ENCODE measurements at places on chromosomes 5 and 9.

- no peak for DNase-seq
Observed at GRCh38 chr5:107576736-107577393, 93.9 kb downstream of the EFNA5 start.

GRCh38 chr9:82080265-82080664 is 91.7 kb downstream of the SPATA31D1 start:
- no peak for DNase-seq

DNA sequence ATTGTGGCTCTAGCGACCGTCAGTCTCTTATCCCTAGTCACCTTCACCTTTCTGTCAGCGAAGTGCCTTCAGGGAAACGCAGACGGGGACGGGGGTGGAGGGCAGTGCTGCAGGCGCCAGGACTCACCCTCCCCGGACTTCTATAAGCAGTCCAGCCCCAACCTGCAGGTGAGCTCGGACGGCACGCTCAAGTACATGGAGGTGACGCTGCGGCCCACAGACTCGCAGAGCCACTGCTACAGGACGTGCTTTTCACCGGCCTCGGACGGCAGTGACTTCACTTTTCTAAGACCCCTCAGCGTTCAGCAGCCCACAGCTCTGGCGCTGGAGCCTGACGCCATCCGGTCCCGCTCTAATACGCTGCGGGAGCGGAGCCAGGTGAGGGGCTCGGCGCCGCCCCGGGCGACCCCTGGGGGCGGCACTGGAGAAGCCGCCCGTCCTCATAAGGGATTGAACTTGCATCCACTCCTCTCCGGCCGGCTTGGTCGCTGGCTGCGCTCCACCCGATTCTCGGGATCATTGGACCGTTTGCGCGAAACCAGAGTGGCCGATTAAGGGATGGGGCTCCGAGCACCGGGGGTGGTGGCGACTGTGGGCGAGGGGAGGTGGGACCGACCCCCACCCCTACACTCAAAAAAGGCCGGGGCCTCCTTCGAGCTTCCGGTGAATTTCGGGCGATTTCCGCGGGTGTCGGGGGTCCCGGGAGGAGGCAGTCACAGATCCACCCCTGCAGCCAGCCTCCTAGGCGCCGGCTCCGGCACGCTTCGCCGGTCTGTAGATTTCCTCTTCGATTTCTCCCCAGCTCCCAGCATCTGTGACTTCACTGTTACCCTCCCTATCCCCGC is 2.7 kb downstream of the PCDHGC5 start:
- no peak for DNase-seq

DNA sequence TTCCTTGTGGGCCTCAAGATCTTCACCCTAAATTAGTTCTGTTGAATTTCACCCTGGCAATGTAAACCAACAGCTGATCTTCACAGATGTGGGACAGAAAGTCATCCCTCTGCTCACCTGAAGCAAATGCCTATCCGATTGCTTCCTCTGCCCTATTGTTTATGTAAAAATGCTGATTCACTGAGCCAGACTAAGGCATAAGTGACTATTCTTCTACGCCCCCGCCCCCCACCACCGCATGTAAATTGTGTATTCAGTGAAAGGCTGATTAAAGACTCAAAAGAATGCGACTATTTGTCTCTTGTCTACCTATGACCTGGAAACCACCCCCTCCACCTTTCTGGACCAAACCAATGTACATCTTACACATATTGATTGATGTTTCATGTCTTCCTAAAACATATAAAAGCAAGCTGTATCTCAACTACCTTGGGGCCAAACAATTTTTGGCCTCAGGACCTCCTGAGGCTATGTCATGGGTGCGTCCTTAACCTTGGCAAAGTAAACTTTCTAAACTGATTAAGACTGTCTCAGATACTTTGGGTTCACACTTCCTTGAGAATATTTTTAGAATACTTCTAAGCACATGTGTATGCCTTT is 129.7 kb upstream of the BOD1 start:
- DNase-seq, result no peak

- peak; percentile 24 for DNase-seq
Observed at GRCh38 chr9:131253891-131254491, 22.3 kb downstream of the FAM78A start.

DNA sequence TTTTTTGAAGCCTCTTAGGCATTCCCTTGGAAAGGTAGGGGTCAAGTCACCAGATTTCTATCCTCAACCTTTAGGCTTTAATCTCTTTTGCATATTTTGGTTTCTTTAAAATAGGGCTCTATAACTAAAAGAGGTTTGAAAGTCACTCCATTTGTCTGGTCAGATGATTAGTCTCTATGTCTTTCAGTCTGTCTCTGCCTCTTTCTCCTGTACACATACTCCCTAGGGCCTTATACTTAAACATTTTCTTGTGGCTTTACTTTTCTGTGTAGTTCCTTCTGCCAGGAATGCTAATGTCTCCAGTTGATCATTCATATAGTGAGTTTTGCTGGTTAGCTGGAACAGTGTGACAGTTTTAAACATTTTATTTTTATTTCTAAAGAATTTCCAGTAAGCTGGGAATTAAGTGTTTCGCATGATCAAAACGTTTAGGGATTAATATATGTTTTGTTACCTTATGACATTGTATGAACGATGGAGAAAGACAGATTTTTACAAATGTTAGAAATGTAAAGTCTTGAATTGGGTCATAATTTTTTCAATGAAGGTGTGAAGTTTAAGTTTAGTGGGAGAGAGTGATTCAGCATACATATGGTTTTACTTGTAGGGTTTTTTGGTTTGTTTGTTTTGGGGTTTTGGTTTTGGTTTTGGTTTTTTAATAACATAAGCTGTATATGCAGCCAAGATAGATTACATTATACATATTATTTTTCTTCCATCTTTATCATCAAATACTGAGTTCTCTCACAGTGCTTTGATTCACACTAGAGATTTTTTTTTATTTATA is 90.6 kb downstream of the ZCCHC7 start:
- no peak for DNase-seq

GRCh38 chr5:91123291-91123690 is 259.8 kb downstream of the ARRDC3 start:
- DNase-seq, result no peak

DNA sequence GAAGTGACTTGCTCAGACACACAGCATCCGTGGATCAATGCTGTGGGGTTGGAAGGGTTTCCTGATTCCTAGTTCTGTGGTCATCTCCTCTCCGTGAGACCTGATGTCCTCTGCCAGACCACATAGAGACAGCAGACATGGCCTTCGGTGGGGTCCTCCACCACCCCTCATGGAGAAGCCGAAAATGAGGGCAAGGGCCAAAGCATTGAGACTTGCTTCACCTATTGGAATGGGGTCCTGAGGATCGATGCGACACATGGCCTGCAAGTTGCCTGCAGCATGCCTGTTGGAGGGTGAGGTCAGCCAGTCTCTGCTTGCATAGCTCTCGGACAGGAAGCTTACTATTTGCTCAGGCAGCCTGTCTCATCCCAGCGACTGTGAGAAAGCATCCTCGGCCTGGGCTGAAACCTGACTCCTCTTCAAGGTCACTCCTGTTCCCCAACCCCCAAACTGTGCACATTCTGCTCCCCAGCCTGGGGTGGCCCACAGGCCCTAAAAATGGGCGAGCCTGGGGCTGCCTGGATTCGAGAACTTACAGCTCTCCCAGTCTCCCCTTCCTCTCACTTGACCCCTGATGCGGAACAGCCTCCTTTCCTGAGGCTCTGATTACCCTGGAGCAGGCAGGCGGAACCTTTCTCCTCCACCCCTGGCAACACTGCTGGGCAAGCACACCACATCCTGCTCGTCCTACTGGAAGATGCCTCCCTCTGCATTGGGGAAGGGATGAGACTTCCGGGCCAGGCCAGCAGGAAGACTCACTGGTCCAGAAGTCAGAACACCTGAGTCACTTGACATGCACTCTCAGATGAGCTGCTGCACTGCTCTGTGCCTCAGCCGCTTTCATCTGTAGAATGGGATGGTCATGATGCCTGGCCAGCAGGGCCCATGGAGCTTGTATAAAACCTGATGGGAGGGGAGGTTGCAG is 186.9 kb downstream of the RGS3 start:
- DNase-seq, result no peak

GRCh38 chr5:76641514-76642120 is 18.4 kb upstream of the F2RL2 start:
- DNase-seq, result peak; percentile 60

DNA sequence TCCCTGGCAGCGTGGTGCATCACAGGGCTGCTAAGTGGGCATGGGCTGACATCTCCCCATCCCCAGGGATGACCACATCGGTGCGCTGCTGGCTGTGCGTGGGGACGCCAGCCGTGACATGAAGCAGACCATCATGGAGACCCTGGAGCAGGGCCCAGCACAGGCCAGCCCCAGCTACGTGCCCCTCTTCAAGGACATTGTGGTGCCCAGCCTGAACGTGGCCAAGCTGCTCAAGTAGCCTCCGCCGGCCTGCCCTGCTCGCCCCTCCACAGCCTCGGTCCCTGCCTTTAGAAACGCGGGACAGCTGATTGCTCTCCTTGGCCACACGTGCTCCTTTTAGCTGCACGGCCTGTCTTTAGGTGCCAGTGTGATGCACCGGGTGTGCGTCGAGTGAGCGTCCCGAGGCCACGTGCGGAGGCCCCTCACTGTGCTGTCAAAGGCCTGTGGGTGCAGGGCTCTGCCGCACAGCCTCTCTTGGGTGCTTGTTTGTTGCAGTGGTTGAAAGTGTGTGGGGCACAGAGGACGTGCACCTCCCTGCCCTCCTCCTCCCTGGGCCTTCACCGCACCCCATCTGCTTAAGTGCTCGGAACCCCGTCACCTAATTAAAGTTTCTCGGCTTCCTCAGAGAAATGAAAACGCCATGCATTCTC is 23.8 kb downstream of the EXOC3 start:
- DNase-seq, result no peak

DNA sequence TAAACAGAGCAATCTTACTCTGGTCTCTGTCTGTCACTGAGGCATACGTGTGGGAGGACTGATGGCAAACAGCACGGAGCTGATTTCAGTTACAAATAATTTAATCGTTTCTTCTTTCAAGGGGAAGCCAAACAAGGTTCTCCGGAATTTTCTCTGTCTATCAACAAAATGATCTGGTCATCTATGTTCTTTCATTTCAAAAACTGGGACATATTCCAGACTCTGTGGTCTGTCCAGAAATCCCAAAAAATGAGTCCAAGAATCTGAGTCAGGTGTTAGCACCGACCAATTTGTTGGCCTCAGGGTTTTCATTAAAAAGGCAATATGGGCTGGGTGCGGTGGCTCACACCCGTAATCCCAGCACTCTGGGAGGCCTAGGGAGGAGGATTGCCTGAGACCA is 69.9 kb upstream of the ZNF608 start:
- no peak for DNase-seq

GRCh38 chr9:34326690-34327089 is 2.4 kb downstream of the KIF24 start:
- no peak for DNase-seq

GRCh38 chr9:127418037-127418471 is 6.1 kb upstream of the ZNF79 start:
- DNase-seq, result peak; percentile 3

DNA sequence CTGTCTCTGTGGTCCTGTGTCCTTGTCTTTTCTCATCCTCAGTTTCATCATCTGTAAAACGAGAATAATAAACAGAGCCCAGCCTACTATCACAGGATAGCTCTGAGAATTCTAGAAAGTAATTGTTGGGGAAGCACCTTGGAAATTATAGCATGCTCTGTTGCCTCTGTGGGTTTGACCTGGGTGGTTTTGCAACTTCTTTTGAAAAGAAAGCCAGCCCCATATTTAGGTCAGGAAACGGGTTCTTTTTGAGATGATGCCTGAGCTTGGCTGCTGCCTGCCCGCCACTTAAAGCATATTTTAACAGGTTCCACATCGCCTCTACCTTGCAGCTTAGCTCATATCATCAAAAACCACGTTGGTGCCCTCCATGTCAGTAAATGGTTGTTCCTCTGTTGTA is 111.1 kb downstream of the TLR4 start:
- DNase-seq, result no peak

GRCh38 chr5:3004361-3005080 is 253.0 kb upstream of the IRX2 start:
- no peak for DNase-seq

DNA sequence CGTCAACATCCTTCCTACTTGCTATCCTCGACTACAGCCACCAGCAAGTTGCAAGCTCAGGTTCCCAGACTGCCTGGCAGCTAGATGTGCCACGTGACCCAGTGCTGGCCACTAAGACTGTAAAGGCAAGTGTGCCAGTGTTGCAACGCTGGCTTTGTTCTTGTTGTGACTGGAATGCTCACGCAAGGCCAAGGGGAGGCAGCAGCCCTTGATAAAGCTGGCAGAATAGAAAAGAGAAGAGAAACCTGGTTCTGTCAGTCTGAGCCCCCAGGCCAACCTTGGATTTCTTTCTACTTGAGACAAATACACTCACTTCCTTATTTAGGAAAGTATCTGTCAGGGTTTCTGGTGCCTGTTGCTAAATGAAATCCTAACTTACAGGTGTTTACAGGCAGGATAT is 113.0 kb downstream of the KLHL3 start:
- DNase-seq, result no peak

DNA sequence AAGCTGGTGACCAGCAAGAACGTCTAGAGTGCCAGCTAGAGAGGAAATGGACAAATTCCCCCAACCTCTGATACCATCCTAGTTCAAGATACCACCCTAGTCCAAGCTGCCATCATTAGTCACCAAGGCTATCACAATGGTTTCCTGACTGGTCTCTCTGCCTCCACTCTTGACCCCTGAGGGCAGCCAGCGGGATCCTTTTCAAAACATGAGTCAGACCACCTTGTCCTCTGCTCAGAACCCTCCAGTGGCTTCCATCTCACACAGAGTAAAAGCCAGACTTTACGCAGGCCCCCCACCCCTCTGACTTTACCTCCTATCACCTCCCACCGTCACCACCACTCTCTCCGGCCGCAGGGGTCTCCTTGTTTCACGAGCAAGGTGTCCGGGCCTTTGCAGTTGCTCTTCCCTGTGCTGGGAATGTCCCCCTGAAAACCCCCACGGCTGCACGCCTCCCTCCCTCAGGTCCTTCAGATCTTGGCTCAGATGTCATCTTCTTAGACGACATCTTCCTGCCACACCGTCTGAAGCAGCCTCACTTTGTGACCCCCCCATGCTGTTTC is 42.2 kb upstream of the FBXW11 start:
- no peak for DNase-seq

DNA sequence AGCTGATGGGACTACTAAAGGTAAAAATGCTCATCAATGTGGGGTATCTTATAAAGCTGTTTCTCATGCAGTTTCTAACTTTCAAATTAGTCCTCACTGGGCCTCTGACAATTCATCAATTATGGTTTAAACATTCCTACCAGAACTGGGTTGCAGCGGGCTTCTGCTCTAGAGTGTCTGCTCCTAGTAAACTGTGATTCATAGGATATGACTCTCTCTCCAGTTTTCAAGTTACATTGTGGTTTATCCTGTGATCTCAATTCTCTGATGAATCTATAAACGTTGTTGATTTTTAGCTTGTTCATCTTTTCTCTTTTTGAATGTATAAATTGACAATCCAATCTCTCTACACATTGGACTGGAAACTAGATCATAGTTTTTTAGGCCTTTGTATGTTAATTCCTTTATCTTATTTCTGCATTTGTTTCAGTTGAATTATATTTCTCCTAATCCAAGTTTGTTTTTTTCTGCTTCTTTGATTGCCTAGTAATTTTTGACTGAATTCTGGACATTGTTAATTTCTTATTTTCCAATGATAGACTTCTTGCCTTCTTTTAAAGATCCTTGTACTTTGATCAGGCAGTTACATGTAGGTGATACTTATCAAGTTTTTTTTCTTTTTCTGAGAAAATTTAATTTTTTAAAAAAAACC is 822.6 kb downstream of the TLE1 start:
- no peak for DNase-seq

Measured in AML-193 (cell line).